Right atrium auricular region (tissue), 2 donors: ENCODE measurements at places on chromosomes 4 and X.

- no peak for DNase-seq
Measured at GRCh38 chr4:187679450-187679849, 316.1 kb upstream of the ZFP42 start.

- DNase-seq: no peak
Measured at GRCh38 chrX:9728261-9728660, 37.4 kb downstream of the GPR143 start.

- DNase-seq: no peak
Measured at GRCh38 chr4:99679204-99679603, 21.6 kb upstream of the C4orf54 start.

DNA sequence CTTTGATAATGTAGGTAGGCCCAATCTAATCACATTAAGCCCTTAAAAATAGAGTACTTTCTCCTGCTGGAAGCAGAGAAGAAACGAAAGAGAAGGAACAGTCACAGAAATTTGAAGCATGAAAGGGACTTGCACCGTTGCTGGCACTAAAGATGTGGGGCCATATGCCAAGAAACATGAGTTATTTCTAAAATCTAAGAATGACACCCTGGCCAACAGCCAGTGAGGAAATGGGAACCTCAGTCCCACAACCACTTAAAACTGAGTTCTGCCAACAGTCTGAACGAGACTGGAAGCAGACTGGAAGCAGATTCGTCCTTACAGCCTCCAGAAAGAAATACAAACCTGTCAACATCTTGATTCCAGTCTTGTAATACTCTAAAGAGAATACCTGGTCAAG lies 70.1 kb downstream of the CENPC start:
- no peak for DNase-seq

GRCh38 chr4:1026115-1026514 lies 14.7 kb downstream of the FGFRL1 start:
- DNase-seq: no peak

GRCh38 chr4:164800786-164801185 lies 46.9 kb downstream of the SMIM31 start:
- no peak for DNase-seq

DNA sequence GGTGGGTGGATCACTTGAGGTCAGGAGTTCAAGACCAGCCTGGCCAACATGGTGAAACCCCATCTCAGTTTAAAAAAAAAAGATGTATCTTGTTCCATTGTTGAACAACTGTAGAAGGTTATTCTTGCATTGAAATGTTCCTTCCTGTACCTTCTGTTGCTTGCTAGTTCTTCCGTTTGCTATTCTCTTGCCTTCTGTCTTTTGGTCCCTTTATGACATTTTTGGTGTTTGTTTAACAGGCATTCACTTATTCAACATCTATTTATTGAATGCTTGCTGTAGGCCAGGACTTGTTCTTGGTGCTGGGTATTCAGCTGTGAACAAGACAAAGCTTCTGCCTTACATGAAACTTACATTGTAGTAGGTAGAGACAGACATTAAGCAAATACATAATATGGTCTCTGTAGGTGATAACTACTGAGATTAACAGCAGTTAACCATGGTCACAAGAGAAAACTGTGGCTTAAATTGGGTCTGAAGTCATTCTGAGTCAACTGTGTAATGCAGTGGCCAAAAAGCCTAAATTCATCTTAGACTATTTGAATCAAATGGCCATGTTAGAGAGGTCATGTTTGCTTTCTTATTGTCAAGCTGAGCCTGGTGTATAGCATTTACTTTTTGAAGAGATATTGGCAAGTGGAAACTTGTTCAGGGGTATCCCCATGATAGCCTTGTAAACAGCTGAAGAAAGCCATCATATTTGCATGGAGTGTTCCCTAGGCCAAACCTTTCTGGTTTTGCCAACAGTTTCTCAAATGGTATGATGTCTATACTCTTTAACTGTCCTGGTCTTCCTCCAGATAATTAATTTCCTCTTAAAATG lies 35.6 kb downstream of the GAB1 start:
- no peak for DNase-seq

DNA sequence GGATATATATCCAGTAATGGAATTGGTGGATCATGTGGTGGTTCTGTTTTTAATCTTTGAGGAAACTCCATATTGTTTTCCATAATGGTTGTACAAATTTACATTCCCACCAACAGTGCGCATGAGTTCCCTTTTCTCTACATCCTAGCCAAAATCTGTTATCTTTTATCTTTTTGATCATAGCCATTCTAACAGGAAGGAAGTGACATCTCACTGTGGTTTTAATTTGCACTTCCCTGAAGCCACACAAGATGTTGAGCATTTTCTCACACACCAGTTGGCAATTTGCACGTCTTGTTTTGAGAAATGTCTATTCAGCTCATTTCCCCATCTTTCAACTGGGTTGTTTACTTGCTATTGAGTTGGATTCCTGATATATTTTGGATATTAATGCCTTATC lies 194.9 kb downstream of the CBLL2 start:
- no peak for DNase-seq

DNA sequence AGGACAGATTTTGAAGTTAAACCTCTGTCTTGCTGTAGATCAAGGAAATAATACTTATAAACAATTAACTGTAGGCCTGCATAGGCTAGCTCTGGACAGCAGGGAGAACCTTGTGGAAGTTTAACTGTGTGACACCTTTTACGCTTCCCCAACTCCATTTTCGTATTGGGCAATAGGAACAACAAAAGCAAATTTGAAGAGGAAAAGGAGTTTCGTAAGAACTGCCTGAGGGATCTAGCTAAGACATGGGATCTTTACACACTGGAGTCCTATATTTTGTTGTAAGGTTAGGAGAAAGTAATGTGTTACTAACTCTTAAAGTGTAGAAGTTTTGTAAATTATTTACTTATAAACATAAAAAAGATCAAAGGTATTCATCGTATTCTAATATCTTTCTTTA lies 324.9 kb upstream of the CASK start:
- no peak for DNase-seq

DNA sequence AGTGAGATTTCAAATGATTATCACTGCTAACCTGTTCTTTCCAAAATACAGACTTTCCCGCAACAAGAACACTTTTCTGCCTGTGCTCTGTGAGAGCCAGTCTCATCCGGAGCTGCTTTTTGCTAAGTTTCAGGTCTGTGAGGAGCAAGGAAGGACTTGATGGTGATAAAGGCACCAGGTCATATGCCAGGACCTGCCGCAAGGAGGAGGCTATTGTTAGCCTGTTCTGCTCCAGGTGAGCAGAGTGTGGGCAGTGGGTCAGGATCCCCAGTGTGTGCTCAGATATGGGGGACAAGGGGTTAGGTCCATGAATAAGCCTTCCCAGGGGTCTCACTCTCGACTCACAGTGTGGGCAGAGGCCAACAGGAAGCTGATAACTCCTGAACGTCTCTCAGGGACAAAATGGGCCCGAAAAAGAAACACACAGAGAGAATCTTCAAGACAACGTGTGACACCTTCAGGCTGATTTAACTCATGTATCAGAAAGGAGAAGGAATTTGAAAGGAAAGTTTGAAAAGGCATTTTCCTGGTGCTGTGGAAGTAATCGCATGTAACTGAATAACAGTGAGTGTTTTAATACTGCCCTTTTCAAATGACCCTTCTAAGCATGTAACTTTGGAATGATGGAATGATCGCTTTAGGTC lies 57.7 kb upstream of the PDLIM3 start:
- no peak for DNase-seq

- no peak for DNase-seq
Measured at GRCh38 chrX:40809210-40809609, 73.9 kb upstream of the MED14 start.

GRCh38 chr4:114464726-114465272 lies 133.8 kb upstream of the UGT8 start:
- DNase-seq: no peak

- no peak for DNase-seq
Measured at GRCh38 chr4:183321516-183321915, 710 bp downstream of the CLDN24 start.

DNA sequence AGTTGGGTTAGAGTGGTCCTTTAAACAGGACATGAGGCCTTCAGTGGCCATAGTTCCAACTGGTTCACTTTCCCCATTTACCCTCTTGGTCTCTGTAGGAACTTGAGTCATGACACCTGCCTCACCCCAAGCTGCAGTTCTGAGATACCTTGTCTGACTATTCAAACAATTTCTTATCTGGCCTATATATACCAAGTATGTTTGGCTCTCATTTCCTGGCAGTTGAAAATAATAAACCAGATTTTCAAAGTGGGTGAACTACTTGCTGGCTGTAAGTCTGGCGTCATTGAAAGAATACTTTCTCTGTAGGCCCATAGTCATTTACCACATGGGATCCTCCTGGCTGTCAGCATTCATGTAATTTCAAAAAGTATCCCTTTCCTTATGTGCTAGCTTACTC lies 228.8 kb downstream of the SHROOM3 start:
- DNase-seq: no peak

DNA sequence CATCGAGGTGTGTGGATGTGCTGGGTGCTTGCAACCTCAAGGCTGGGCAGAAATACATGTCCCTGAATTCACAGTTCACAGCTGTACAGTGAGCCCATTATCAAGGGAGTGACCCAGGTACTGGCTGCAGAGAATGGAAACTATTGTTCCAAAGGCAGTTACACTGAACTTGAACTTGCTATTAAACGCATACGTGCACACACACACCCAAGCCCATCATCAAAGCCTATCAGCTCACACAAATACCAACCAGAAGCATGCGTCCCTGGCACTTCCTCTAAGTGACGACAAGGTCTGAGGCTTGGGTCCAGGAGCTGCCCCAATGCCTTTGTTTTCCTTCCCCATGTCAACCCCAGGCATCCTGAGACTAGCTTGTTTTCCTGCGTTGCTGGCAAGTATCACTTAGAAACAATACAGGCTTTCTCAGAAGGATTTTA lies 88.6 kb downstream of the IRF2 start:
- DNase-seq: no peak

- no peak for DNase-seq
Measured at GRCh38 chrX:1205681-1206611, 6.5 kb downstream of the CRLF2 start.

DNA sequence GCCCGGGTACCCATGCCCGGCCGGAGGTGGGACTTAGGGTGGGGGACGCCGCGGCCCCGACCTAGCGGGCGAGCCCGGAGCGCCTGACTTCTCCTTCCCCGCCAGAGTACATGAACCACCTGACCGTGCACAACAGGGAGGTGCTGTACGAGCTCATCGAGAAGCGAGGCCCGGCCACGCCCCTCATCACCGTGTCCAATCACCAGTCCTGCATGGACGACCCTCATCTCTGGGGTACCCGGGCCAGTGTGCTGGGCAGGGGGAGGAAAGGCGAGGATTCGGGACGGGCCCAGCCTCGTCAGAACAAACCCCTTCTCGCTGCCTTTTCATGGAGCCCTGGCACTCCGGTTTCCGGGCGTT lies 622 bp downstream of the TAFAZZIN start:
- no peak for DNase-seq

GRCh38 chr4:85029453-85029852 lies 63.0 kb upstream of the WDFY3 start:
- no peak for DNase-seq

DNA sequence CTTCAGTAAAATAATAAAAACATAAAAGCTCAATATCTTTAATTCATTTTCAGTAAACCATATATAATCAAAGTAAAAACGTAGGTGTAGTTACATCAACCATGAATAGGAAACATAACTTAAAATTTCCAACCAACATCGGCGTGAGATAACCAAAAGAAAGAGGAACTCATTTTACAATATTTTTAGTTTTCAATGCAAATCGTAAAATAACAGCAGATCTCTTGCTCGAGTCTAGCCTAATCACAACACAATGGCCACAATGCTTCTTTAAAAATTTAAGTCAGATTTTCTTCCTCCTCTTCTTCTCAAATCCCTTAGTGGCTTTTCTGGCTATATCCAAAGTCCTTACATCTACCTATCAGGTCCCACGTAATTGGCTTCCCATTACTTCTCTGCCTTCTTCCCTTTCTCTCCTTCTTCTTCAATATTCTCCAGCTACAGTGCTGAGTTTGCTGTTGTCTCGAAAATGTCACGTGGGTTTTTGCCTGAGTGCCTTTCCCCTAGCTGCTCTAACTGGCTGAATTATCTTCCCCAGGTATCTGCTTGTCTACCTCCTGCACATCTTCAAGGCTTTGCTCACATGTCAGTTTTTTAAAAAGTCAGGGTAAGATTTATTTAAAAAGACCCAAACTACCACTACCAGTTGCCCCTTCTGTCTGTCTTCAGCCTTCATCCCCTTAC lies 90.9 kb upstream of the BANK1 start:
- DNase-seq: no peak

- no peak for DNase-seq
Measured at GRCh38 chrX:31603411-31604120, 531.7 kb upstream of the FTHL17 start.

DNA sequence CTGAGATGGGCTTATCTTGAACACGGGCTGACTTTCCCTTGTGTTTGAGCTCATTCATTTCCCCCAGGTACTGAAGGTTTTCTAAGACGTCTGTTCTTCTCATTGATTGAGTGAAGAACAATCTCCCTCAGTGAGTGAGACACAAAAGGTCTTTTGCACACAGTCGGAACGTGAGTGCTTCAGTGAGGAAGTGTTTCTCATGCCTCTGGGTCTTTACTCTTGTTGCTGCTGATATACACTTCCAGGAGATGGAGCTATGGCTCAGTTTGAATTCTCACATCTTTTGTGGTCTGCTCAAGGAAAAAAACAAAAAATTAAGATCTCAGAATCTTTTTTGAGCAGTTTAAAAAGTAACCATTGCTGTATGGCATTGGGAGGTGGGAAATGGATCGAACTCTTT lies 981.9 kb upstream of the TENM3 start:
- no peak for DNase-seq

DNA sequence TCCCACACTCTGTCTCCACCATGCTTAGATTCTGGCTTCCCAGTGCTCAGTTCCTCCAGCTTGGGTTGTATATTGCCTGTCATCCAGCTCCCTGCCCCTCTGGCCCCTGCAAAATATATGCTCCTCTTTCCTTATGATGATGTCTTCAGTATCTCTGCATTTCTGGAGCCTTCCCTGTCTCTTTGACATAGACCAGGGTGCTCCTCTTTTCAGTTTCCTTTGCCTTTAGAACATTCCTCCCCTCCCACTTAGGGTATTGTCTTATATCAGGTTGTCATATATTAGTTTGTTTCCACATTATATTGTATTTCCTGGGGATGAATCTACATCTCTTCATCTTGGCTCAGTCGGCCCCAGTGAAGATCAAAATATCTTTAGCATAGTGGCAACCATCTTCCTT lies 526.4 kb downstream of the MID1IP1 start:
- DNase-seq: no peak

GRCh38 chr4:45172636-45173035 lies 446.3 kb upstream of the GNPDA2 start:
- no peak for DNase-seq

- peak; percentile 94 for DNase-seq
Measured at GRCh38 chrX:135520553-135521404, at the start of gene INTS6L. TSS of gene INTS6L (plus strand) at chrX:135520660. CDS start at chrX:135520993, 333 bp downstream.

DNA sequence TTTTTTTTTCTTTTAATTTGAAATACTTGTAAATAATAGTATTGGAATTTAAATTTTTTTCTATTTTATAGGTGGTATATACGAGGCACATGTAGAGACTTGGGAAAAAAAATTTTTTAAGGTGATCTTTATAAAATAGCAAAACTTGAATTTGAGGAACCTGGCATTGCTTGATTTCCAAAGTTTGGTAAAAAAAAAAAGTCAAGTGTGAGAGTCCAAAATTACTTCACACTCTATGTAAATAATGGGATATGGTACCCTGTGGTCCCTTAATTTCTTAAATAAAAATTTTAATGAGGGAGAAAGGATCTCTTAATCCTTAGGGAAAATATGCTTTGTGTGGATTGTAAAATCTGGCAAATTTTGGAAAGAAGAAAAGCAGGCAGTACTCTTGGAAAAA lies 19.0 kb downstream of the SPRY1 start:
- DNase-seq: no peak

- no peak for DNase-seq
Measured at GRCh38 chrX:114006664-114007063, 577.2 kb upstream of the HTR2C start.

- no peak for DNase-seq
Measured at GRCh38 chr4:1009542-1010394, 1.7 kb upstream of the FGFRL1 start.
